Fibroblast of skin of scalp (primary cell): ENCODE measurements at places on chromosomes 5 and 9.

- DNase-seq = no peak
Observed at GRCh38 chr5:165370794-165371193, 1865.4 kb downstream of the MAT2B start.

DNA sequence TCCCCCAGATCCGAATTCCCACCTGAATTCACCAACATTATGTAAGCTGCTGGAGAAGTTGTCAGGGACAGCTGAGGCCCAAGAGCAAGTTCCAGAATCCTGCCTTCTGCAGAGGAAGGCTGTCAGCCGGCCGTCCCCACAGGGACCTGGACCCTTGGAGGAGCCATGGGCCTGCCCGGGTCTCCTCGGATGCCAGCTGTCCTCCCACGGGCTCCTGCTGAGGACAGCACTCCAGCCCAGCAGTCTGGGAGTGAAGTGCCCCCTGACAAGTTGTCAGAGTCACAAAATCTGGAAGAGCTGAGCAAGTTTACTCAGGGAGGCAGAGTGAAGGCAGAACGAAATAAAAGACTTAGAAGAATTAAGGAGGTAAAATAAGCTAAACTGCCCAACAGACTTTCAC is 192.5 kb upstream of the DAPK1 start:
- DNase-seq = no peak

- no peak for DNase-seq
Observed at GRCh38 chr9:130988905-130989304, 20.1 kb upstream of the LAMC3 start.

DNA sequence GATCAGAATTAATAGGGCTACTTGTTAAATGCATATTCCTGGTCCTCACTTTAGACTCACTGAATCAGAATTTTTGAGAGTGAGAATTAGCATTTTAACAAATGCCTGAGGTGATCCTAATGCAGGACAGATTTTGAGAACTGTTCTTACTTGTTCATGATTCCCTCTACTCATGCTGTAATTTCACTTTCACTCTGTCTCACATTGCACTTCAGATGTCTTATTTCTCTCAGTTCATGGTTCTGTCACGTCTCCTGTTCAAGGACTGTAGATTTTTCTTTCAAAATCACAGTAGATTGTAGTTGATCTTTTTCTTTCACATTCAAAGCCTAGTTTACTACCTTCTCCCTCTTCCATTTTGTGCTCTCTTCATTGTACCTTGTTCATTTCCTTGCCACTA is 54.3 kb downstream of the ADGRV1 start:
- no peak for DNase-seq

- DNase-seq = peak; percentile 98
Observed at GRCh38 chr9:121286973-121287741, 19.2 kb downstream of the GSN start.

- no peak for DNase-seq
Observed at GRCh38 chr5:112643339-112643971, 94.2 kb upstream of the APC start.

- peak; percentile 17 for DNase-seq
Observed at GRCh38 chr5:32057187-32058096, 116.7 kb downstream of the GOLPH3 start.

DNA sequence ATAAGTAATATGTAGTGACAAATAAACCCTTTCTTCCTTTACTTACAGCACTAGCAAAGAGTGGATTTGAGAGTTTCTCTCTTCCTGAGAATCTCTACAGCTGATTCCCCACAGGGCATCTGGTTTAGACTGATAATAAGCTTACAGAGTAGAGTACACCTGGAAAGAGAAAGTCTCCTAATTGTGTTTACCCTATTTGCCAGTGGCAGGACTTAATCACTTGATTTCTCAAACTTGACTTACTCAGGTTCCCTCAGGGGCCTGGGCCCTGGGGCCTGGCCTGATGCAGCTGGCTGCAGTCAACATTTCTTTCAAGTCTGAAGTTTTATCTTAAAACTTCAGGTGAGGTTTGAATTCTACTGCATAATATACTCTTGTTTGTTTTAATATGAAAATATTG is 38.0 kb upstream of the UBTD2 start:
- DNase-seq = no peak

DNA sequence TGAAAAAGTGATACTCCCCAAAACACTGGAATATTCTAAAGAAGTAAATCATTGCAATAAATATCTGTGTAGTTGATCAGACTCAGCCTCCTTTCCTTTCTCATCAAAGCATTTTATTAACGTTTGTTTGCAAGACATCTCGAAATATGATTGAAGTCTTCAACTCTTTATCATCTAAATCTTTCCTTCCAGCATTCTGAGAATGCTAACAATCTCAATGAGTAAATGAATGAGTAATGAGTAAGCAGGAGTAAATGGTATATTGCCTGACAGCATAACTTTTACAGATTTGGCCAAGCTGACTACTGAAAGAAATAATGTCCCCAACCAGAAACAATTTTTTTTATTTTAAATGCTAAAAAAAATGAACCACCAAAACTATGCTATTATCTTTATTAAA is 157.1 kb downstream of the SLCO4C1 start:
- DNase-seq = no peak

DNA sequence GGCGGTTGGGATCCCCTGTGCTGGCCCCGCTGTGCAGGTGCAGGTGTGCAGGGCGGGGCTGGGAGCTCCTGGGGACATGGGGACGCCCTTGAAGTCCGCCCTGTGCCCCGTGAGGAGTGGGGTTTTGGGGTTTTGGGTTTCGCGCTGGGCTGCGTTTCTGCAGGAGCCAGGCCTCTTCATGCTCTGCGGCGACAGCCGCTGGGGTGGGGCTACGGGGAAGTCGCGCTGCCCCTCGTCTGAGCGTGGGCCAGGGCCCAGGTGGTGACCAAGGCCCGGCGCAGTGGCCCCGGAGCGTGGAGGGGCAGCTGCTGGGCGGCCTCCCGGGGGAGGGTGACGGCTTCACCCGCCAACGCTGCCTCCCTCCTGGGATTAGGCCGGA is 47.8 kb upstream of the IRX4 start:
- no peak for DNase-seq
